ENCODE measurements at places on chromosomes 3 and 15.
A peak's percentile ranks its signal among the peaks of the same experiment; 100 is the strongest.

GRCh38 chr15:73946046-73946721 is 19.9 kb downstream of the LOXL1 start:
- no peak for DNase-seq

DNA sequence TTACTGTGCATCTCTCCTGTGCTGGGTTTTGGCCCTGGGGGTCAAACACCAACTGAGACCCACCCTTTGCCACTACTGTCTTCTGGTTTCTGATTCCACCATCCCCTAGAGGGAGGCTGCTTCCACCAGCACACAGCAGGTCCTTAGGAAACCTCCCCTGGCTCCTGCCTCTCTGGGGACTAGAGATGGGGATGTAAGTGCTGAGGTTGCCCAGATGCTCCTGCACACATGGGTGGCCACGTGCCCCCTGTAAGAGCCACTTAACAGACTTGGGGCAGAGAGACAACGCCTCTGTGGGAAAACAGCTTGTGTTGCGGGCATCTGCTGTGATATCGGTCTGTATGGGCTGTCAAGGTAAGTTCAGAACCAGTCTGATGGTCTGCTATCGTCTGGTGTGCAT is 83.4 kb downstream of the ATP2B2 start:
- no peak for DNase-seq

DNA sequence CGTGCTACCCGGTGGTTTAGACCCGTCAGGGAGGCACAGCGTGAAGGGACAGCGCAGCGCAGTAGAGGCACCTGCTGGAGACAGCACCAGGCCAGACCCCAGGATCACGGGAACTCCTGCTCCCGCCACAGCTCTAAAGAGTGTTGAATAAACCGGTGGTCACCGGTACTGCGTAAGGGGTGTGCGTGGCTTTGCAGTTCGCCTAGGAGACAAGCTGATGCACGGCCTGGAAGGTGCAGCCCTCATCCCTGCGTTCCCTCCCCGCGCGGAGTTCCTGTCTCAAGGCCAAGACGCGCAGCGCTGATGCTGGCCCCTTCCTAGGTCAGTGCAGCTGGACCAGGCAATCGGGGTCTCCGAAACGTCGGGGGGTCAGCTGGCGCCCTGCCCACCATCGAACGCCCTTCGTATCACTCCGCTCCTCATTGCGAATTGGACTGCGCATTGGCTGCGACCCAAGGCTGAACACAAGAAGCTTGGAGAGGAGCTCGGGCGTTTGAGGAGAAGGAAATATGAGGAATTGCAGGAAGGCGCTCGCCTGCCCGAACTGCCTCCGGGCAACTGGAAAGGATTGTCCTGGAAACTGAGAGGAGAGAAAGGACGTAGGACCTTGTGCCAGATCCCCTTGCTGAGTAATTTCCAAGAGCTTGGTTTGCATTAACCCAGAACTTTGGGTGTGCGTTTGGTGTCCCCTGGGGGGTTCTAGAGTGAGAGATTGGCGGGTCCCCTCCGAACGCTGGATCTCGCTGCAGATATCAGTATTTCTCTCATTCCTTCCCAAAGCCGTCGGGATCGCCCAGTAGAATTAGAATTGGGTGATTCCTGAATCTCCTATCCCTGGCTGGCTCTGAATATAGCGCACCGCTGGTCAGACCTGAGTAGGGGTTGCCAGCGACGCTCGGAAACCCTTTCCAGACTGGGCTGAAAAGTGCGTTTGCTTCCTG is 2.3 kb upstream of the SOX14 start:
- no peak for DNase-seq

DNA sequence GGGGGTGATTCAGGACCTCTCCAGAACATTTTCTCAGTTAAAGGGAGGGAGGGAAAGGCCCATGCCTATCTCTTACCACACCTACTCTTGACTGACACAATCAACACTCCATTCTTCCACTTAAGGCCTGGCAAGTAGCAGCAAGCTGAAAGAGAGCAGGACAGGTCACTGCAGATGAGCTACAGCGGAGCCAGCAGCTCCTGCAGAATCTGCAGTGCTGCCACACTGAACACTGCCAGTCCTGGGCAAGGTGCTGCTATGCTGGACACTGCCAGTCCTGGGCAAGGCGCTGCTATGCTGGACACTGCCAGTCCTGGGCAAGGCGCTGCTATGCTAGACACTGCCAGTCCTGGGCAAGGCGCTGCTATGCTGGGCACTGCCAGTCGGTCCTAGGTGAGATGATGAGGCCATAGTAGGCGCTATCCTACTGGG is 143.7 kb downstream of the MYLK start:
- no peak for DNase-seq

DNA sequence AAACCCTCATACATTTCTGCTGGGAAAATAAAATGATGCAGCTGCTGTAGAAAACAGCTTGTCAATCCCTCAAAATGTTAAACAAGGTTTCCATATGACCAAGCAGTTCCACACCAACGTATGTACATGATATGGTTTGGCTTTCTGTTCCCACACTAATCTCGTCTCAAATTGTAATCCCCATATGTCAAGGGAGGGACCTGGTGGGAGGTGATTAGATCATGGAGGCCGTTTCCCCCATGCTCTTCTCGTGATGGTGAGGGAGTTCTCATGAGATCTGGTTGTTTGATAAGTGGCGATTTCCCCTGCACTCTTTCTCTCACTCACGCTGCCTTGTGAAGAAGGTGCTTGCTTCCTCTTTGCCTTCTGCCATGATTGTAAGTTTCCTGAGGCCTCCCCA is 100.6 kb upstream of the SLC24A5 start:
- no peak for DNase-seq

- DNase-seq, result no peak
Measured at GRCh38 chr3:186628756-186629155, 11.4 kb upstream of the FETUB start.

DNA sequence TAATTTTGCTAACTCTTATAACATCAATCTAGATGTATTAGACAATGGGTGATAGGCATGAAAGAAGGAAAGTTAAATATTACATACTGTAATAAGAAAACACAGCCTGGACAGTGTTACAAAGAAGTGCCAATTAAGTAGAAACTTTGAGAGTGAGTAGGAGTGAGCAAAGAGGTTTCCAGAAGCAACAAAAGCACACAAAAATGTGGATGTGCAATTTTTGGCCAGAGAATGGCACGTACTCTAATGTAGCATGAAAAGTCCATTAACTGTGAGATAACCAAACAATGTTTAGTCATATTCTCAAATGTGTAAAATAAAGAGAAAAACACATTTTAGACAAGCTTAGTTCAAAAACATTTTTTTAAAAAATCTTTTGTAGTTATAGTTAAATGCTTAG is 567.3 kb downstream of the ROBO1 start:
- no peak for DNase-seq

DNA sequence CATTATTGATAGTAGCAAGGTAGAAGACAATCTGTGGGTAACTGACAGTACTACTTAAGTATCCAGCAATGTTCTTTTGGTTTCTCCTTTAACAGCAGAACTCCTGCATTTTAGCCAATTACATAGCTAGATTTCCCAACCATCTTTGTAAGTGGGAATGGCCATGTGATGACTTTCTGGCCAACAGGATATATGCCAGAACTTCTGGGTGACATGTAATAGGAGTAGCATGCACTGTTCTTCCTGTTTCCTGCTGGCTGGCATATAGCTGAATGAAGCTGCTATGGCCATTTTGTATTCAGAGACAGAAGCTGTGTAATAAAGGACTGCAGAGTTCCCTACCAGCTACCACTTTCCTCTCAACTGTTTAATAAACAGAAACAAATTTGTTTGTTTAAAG is 18.0 kb downstream of the SPICE1 start:
- DNase-seq, result no peak

DNA sequence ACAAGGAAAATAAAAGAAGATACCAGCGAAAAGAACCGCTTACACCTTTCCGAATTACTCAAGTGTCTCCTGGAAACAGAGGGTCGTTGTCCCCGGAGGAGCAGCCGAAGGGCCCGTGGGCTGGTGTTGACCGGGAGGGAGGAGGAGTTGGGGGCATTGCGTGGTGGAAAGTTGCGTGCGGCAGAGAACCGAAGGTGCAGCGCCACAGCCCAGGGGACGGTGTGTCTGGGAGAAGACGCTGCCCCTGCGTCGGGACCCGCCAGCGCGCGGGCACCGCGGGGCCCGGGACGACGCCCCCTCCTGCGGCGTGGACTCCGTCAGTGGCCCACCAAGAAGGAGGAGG is 325 bp downstream of the ALCAM start:
- DNase-seq, result peak; percentile 28

GRCh38 chr3:9695345-9695744 is 8.3 kb upstream of the CPNE9 start:
- DNase-seq, result no peak

DNA sequence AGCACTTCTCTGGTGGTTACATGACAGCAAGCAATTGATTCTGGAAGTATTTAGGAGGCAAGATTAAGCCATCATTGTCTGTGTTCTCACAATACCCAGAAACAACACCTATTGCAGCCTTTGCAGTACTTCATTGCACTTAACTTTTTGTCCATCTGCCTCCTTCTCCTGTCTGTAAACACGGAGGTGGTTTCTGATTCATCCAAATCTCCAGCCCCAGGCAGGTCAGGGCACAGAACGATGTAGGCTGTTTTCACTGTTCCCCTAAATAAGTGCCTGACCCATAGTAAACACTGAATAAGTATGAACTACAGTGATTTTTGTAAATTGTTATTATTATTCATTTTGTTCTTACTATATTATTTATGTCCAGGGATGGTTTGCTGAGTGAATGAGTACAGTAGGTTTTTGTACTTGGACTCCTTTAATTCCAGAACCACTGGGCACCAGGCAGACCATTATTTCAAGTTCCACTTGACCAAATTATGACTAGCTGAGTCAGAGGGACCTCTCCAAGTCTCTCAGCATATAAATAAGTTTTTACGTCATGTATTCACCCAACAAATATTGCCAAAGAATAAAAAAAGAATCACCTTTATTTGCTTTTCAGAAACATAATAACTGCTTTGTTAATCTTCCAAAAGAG is 283.3 kb upstream of the TRIM42 start:
- DNase-seq, result no peak

GRCh38 chr3:83514130-83514914 is 1444.5 kb upstream of the CADM2 start:
- DNase-seq, result no peak

DNA sequence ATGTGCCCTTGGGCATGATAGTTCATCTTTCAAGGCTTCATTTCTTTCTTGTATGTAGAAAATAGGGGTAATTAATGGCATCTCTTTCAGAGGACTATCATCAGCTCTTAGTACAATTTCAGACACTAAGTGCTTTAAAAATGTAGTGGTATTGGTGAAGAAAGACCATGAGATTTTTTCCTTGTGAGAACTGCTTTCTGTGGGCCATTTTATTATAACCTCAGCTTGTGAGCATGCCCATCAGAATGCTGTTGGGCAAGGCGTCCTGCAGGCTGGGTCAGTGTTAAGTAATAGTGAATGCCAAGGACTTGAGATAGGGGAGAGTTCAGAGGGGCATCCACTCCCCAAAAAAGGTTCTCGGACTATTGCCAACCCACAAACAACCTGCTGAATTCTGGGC is 187.9 kb downstream of the GHSR start:
- no peak for DNase-seq

DNA sequence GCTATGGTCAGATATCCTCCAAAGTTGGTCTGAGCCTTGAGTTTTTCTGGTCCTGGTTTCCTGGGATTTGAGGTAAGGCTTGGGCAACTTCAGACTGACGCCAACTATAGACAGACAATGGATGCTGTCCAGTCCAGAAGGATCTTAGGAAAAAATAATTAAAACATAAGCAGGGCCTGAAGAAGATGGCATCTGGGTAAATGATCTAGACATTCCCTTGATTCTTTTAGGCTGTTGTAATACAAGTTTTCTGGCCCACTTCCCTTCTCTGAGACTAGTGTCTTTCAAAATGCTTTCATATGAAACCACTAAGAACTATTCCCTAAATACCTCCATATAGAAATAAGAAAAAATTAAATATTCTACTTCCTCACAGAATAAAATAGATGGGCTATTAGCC is 47.7 kb upstream of the PLXND1 start:
- DNase-seq, result no peak

DNA sequence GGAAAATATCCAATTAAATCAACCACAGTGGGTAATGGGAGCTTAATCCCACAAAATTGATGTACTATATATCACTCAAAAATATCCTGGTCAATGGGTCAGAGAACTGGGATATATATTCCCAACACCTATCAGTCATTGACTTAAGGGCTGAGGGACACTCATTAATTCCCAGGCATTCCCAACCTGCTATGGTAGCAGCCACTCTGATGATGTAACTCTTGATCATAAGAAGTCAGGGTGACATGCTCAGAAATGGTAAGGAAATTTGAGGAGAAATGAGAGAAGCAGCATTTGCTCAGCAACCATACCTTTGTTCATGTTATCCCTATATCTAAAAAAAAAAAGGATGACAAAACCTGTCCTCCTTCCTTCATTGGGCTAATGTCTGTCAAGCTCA is 3.1 kb upstream of the PLOD2 start:
- DNase-seq, result no peak

DNA sequence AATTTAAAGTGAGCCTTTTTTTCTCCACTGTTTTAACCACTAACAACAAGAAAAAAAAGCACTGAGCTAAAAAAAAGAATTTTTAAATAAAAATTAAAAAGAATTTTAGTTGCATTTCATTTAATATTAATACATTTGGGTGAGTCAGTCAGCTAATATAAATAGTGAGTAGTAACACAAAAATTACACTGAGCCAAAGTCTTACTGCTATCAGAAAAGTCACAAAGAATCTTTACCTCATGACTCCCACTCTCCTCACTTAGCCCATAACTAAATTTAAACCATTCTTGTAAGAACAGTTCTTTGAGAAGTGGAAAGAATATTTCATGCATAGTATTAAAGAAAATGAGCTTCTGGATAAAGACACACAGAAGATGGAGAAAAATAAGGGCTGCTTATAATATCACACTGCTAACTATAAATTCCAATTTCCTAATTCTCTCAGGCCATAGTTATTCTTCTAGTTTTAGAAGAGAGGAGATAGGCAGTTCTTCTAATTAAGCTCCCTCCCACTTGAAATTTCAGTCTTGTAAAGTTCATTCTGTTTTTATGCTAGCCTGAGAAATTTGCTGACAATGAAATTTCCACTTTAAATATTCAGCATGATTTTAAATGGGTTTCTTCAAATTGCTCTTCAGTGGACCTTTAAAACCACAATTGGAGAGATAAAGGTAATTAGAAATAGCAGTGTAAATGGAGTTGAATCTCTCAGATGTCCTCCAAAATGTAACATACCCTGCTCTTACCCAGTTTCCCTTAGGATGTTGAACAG is 17.6 kb downstream of the SHQ1 start:
- no peak for DNase-seq

DNA sequence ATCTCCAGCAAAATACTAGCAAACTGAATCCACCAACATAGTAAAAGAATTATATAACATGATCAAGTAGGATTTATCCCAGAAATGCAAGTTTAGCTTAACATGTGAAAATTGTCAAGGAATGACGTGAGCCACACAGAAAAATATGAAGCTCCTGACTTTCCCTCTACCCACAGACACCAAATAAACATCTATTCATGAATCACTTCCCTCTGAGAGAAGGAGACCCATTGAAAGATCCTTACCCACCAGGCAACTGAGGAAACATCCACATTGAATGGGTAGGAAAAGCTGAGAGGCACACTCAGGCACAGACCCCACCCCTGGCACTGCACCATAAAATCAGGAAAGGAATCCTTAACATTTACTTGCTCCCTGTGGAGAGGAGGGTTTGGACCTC is 102.2 kb upstream of the MANF start:
- no peak for DNase-seq

- DNase-seq, result no peak
Measured at GRCh38 chr15:30872341-30872748, 31.4 kb upstream of the FAN1 start.

GRCh38 chr15:92142242-92143232 is 251.1 kb upstream of the ST8SIA2 start:
- DNase-seq, result no peak

Measured in central memory CD4-positive, alpha-beta T cell (primary cell).